Karpas-422 (cell line): ENCODE measurements at places on chromosomes 12 and 14. TPM values are rescaled to one million over a fixed set of nuclear protein-coding genes. Genes with fewer than 3 reads are reported as not detected.

- no peak for DNase-seq
Observed at GRCh38 chr14:101730626-101731186, 30.8 kb upstream of the PPP2R5C start.

DNA sequence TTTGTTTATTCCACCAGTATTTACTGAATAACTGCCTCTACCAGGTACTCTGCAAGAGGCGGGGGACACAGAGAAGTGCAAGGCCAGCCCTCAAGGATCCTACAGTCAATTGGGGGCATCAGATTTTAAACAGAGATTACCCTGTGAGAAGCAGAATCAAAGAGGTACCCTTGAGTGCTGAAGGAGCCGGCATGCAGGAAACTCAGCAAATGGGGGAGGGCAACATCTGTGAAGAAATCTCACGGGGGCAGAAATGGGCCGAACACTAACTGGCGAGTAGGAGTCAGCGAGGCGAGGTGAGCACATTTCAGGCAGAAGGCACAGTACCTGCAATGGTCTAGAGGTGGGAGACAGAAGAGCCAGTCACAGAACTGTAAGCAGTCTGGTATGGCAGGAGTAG is 9.0 kb downstream of the GALNT6 start:
- no peak for DNase-seq

GRCh38 chr14:94612580-94613554 is 676 bp downstream of the SERPINA3 start:
- no peak for DNase-seq

DNA sequence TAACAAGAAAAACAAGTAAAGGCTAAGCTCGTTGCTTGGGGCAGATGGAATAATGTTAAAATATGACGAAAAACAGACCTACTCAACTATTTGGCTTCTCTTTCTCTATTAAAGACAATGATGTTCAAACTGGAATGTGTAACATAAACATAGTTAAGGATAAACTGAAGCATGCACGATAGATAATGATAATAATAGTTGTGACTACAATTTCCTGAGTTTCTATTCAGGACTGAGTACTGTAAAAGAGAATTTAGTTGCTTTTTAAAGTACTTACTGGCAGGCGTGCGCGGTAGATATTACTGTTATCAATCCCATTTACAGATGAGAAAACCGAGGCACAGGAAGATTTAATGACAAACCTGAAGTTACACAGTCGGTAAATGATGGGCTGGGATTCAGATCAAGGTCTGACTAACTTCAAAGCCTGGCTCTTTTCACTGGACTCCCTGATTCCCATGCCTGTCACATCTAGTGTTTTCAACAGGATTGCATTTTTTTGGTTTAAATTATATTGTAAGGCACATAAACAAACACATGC is 103.0 kb downstream of the CRADD start:
- DNase-seq = no peak

DNA sequence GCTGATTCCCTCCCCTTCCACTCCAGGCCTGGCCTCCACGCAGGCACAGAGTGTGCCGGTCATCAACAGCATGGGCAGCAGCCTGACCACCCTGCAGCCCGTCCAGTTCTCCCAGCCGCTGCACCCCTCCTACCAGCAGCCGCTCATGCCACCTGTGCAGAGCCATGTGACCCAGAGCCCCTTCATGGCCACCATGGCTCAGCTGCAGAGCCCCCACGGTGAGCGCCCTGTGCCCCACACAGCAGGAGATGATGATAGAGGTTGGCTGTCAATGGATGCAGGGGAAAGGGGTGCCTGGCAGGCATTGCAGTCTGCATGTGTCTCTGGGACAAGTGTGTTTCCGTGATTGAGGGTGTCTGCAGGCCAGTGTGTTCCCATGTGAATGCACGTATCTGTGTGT is 18.8 kb downstream of the C12orf43 start:
- DNase-seq = no peak

DNA sequence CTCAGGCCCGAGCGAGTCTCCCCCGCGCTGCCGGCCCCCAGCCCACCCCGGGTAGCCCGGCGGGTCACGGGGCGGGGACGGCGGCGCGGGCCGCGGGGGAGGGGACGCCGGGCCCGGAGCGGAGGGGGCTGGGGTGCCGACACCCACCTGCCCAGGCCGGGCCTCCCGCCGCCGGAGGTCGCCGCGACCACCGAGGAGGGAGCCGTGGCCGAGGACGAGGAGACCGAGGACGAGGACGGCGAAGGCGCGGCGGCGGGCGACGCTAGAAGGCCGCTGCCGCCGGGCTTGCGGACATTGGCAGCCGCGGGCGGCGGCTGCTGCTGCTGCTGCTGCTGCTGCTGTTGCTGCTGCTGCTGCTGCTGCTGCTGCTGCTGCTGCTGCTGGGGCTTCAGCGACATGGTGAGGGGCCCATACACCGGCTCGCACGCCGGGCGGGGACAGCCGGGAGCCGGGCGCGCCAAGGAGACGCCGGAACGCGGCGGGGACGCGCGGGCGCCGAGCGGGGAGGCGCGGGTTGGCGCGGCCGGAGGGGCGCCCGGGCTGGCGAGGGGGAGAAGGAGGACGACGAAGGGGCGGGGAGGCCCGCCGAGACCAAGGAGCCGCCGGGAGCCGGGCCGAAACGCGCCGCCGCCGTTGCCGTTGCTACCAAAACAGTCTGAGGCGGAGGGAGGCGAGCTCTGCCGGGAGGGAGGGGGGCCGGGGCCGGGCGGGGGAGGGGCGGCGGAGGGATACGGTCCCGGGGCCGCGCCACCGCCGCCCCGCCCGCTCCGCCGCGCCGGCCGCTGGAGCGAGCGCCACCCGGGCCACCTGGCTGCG is at the start of gene ATXN2:
Gene ATXN2 (minus strand): TSS at position 679 of the 816 bp plus-strand sequence. CDS start 281 bp downstream, at position 398.
- DNase-seq = peak; percentile 87

- DNase-seq = no peak
Observed at GRCh38 chr12:123767613-123768012, 5.5 kb downstream of the DNAH10 start.

DNA sequence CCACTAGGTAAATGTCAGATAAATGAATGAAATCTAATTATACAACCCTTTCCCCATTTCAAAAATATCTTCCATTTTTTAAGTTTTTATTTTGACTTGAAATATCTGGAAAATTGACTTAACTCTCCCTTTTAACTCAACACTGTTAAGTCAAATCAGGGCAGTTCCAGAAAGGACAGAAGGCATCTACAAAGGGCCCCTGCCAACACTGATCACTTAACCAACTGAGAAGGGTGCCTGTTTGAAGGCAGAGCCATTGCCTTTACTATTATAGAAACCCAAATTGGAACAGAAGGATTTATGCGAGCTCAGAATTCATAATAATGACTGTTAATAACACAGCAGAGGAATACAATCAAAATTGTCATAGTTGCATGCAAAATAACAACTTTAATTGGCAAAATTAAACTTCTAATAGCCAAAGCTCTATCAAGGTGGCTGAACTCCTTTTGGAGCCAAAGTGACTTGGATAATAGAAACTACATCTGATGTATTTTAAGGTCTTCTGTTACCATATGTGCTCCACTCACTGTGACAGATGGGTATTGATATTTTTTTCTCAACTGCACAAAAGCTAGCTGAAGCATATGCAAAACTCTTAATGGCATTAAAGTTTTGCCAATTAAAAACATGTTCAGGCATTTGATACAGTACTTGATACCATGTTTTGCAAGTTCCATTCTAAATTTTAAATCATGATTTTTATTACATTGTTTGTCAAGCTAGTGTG is 383.8 kb downstream of the NOVA1 start:
- DNase-seq = no peak

DNA sequence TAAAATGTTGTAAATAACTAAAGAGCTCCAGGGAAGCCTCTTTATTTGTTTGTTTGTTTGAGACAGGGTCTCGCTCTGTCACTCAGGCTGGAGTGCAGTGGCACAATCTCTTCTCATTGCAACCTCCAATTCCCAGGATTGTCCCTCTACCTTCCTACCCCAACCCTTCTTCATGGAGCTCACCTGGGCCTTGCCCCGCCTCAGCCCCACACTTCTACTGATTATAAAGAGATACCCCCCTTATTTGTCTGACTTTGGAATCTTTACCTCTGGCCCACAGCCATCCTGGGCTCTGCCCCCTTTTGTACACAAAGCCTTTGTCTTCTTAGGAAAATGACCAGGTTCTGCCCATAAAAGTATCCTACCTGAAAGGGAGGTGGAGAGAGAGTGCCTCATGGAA is 9.1 kb upstream of the BLTP3B start:
- no peak for DNase-seq

DNA sequence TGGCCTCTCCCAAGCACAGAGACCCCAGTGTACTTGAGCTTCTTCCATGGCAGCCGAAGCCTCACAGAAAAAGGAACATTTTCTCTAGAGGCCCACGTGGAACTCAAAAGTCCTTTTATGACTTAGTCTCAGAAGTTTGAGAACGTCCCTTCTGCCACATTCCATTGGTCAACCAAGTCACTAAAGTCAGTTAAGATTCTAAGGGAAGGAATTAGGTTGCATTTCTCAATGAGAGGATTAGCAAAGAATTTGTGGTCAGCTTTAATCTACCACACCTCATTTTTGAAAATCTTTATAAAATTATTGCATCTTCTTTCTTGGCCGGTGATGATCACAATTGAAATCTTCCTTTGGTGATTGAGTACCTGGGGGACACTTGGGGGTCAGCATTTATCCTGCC is 279.9 kb upstream of the TBX3 start:
- DNase-seq = no peak

DNA sequence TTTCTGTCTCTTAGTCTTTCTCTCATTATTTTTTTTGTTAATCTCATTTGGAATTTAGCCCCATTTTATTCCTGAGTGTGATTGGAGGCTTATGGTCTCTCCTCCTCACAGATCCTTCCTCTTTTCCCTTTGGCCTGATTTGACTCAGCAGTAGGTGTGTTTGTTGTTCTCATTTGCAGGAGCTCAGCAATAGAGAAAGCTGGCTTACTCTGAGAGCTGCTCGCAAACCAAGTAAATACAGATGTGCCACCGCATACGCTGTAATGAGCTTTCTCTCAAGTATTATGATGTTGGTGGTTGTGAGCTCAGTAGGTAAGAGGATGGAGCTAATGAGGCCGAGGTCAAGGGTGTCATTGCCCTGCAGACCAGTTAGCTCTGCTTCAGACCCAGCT is 206.5 kb downstream of the ETV6 start:
- no peak for DNase-seq

The MYF5 gene
- not detected in 2 replicates for total RNA-seq

DNA sequence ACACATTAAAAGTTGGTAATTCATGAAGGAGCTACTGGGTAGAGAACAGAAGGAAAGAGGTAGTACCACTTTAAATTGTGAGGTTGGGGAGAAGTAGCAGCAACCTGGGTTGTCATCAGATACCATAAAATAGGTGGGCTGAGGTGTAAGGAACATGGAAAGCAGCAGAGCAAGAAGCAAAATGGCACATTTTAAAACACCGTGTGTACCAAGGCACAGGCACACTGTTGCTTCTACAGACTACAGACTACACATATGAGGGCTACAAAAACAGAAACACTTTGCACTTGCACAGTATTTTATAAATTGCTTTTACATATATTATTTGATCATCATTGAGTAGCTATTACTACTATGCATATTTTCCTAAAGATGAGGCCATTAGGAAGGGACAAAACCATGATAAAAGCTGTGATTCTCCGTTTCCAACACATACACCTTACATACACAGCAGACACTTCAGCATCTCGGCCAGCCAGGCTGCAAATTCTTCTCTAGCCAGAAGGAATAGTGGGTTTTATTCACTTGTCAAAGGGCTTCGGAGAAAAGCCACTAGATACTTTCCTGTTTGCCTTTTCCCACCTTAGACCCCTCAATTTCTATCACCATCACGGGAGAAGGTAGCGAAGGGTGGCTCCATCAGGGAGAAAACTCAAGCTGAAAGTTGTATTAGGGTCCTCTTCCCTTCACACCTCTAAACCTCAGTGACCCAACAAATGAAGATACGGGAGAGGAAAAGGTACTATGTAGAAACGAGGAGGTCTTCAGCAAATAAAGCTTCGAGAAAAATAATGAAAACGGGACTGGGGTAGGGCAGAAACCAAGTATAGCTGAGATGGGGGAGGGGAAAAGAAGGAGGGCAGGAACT is 1.6 kb downstream of the PYM1 start:
- DNase-seq = peak; percentile 51

- DNase-seq = no peak
Observed at GRCh38 chr12:125069616-125070015, 4.4 kb downstream of the AACS start.

The MDGA2 gene
- total RNA-seq = not detected in 2 replicates

- DNase-seq = no peak
Observed at GRCh38 chr12:14410177-14410576, 44.7 kb downstream of the ATF7IP start.

The TSPAN9 gene
- total RNA-seq = 0.25 and 2.0 TPM in 2 replicates

- DNase-seq = no peak
Observed at GRCh38 chr12:42255866-42256261, 17.8 kb upstream of the YAF2 start.

The SRP54 gene
- 86.8 and 115 TPM in 2 replicates for total RNA-seq

The CDKL1 gene
- 5.9 and 12.4 TPM in 2 replicates for total RNA-seq

DNA sequence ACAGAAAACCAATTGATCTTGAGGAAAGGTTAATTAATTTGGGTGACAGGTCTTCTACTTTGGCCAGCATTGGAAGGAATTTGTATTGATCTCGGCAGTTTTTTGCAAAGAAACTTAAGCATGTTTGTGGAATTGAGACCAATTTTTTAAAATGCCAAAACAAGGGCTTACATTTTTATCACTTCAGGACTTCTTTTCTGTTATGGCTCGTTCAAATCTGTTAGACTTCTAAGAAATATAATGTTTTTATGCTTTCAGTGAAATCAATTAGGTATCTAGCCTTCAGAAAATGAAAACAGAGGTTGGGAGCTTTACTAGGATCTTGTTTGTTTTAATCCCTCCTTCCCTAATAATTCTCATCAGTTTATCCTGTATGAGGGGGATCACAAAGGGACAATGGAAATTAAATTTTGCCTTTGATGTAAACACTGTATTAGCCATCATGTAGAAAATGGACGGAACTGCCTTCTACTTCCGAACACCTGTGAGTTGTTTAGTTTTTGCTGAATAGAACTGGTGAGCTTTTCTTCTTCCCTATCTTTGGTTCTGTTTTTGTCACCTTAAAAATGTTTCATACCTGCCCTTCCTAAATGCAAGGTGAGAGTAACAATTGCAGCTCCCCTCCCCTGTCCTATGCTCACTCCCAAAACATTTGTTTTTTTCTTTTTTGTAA is 7.8 kb downstream of the FOXA1 start:
- DNase-seq = no peak

DNA sequence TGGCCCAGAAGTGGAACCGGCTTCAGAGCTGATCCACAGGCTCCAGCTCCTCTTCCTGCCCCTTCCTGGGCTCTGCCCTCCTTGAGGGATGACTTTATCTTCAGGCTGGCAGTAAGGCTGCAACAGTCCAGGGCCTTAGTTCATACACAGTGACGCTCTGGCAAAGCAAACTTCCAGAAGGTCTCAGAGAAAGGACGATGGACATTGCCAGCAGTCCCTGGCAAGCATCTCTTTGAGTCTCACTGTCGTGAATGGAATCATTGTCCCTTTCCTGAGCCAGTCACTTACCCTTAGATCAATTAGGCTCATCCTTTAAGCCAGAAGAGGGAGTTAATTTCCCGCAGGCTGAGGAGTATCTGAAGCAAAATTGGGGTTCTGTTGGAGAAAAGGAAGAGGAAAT is 8.6 kb downstream of the AK7 start:
- DNase-seq = no peak

- no peak for DNase-seq
Observed at GRCh38 chr14:75991753-75992152, 6.2 kb downstream of the IFT43 start.

The PLCZ1 gene
- not detected in 2 replicates for total RNA-seq

The SIX6 gene
- not detected in 2 replicates for total RNA-seq

- no peak for DNase-seq
Observed at GRCh38 chr12:89950421-89950820, 241.8 kb upstream of the ATP2B1 start.

GRCh38 chr12:77610446-77610845 is 220.2 kb upstream of the NAV3 start:
- DNase-seq = no peak

The ADGRD1 gene
- total RNA-seq = not detected in 2 replicates

The SPX gene
- 327 and 787 TPM in 2 replicates for total RNA-seq
